ENCODE measurements at places on chromosomes 6 and 20.

DNA sequence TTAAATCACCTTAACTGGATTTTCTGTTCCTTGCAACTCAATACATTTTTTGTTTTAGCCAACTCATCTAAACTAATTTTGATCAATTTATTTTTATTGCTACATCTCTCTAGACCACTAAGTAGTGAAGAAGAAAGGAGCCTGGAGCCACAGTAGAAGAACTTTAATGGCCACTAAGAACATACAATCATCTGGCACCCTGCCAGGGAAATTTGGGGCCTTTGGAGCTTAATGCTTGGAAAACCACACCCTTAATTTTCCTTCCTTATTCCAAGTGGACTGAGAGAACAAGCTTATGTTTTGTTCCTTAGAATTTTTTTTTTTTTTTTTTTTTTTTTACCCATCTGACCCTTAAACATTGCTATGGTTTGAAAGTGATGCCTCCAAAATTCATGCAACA is 12.0 kb upstream of the GMDS start:
- no peak for ATAC-seq

GRCh38 chr6:20997143-20997769 is 463.0 kb downstream of the CDKAL1 start:
- ATAC-seq = no peak

DNA sequence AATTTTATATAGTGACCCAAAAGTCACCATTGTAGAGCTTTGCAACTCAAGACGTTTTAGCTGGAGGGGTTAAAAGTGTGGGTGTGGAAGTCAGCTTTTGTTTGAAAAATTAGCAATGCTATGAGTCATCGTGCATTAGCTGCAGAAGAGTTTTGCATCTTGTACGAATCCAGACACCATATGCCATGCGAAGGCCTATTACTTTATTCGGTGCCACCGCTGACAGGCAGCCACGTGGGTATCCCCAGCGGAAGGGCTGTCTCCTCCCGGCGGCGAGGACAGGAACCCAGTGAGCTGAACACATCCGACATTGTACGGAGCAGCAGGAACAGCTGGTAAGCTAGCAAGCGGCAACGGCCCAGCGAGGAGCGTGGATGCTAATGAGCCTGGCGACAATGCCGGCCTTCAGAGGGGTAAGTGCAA is 84.4 kb downstream of the INSM1 start:
- peak; percentile 93 for ATAC-seq

- ATAC-seq = no peak
These were observed 185.8 kb upstream of the TENT5A start for GRCh38 chr6:81938014-81938856.

DNA sequence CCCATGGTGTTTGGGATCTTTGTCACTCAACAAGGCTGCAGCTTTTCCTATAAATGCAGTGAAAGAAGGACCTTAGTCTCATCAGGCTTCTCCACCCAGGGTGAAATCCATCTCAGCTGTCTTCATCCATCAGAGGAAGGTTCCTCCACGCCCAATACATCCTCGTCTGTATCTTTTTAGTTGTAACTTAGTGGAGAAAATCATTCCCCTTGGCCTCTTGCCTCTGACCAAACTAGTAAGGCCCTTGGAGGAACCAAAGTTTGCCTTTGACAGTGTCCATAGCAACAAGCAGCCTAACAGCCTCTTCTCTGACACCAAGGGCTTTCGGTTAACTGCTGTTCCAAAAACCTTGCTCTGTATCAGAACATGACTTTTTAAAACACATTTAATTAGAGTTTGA is 230.3 kb upstream of the ECI2 start:
- ATAC-seq = no peak

- no peak for ATAC-seq
These were observed 7.8 kb downstream of the QRSL1 start for GRCh38 chr6:106637051-106637716.

- no peak for ATAC-seq
These were observed 8.8 kb upstream of the NHSL1 start for GRCh38 chr6:138507977-138508675.

DNA sequence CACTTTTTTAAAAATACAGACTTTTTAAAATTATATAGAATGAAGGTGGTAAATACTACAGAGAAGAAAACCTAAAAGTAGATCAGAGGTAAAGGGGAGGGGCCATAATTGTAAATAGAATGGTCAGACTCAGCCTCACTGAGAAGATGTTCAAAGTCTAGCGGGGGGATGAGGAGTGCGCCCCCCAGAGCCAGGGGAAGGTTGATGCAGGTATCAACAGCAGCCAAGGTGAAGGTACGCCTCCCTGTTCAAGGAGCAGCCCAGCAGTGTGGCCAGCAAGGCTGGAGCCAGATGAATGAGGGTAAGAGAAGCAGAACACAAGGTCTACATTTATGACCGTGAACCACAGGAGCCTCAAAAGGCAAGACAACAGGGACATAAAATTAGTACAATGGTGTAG is 204.1 kb downstream of the PTPRT start:
- no peak for ATAC-seq

GRCh38 chr20:2137552-2138201 is 36.0 kb downstream of the STK35 start:
- ATAC-seq = no peak

DNA sequence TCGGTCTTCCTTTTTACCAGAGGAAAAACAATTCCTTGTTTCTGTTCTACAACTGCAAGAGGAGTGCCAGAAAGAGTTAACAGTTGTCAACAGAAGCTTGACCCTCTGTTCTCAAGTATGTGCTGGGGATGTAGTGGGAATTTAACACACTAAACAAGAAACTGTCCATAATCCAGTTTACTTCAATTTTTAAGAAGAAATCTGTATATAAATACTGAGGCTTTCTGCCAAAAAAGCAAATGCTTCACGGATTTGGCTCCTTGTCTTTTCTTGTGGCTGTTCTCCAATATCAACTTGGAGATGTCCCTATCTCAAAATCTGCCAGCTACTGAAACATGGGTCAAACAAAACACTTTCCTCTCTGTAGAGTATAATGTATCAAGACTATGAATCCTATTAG is 26.8 kb downstream of the REV3L start:
- ATAC-seq = no peak

DNA sequence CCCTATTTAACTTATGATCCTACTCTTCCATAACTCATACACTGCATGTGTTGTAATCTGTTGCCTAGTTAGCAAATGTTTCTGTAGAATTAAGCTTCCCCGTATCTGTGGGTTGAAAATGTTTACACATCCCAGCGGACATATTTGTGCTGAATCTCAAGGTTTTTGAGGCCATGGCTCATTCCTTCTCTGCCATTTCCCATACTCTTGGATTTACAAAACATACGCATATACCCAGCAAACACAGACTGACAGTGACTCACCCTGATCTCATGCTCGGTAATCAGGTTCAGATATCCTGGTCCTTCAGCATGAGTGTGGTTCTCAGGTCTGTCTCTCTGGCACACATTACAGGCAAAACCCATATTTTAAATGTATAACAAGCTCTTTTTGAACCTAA is 58.7 kb downstream of the AGPAT4 start:
- no peak for ATAC-seq

DNA sequence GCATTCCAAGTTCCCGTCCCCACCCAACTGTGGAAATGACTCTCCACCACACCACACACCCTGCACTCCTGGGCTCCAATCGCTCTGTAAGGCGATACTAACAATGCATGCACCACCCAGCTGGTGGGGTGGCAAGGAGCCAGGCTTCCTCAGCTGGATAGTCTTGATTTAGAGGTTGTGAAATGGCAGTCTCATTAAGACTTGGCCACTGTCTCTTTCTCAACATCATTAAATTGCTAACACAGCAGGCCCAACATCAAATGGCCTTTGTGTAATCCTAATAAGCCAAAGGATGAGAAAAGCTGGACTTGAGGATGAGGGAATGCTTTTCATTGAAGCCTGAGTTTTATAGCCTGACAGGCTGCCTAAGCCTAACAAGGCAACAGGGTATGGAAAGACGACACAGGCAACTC is 223.7 kb downstream of the GMDS start:
- ATAC-seq = no peak

- ATAC-seq = no peak
These were observed 160.2 kb downstream of the BTBD3 start for GRCh38 chr20:12077875-12078274.

DNA sequence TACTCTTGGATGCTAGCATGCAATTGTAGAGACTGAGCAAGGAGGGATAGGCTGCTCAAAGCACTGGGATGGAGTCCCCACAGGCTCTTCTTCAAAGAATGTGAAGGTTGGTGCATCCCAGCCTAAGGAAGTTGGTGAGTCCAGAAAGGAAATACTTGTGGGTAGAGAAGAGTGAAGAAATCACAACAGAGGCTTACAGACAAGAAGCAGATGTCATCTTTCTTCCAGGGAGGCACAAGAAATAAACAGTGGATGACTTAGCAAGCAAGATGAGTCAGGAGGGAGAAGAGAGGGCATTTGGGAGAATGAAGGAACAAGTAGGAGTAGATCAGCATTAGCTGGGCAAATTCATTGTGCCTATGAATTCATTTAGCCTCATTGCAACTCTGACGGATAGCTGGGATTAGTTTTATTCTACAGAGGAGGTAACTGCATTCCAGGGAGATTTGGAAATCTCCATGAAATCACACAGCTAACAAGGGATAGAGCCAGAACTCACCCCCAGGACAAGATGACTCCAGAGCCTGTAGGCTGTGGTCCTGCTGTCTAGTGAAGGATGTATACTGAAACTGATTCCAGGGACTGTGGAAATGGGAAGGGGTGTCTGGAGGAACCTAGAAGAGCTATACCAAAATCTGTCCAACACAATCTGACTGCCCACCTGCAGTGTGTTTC is 125.8 kb upstream of the SPTLC3 start:
- ATAC-seq = no peak

GRCh38 chr6:166613027-166613426 is 14.0 kb downstream of the RPS6KA2 start:
- no peak for ATAC-seq

- peak; percentile 27 for ATAC-seq
These were observed 994 bp downstream of the FOXC1 start for GRCh38 chr6:1610497-1611321.

DNA sequence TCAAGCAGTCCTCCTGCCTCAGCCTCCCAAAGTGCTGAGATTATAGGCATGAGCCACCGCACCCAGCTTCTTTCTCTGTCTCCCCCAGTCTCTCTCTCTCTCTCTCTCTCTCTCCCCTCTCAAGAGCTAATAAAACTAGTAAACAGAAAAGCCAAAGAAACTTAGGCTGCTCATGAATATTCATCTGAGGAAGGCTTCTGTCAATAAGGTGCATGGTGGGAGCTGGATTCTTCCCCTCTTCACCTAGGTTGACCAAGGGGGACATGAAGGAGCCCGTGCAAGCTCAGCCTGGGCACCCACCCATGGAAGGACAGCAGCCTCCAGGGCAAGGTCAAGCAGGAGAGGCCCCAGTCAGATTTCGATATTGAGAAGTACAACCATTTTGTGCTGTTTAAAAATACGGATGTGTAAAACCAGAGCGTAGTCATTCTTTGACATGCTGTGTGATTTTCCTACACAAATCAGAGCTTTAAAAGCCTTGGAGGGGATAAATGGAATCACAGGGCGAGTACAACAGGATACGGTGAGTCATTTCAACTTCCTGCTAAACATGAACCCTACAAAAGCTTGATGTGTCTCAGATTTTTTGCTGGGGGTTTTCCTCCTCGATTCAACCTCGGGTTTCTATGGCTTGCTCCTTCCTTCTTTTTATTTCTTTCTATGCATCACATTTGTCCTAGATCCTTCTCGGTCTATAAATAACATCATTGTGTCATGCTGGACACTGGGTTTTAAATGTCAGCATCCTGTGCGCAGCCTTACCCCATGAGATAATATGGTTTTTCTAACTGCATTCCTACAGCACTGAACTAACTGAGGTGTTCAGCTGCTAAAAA is 368.9 kb upstream of the JARID2 start:
- ATAC-seq = peak; percentile 46

- no peak for ATAC-seq
These were observed 25.0 kb upstream of the SLC9A8 start for GRCh38 chr20:49787371-49788357.

- no peak for ATAC-seq
These were observed 63.4 kb upstream of the PMEPA1 start for GRCh38 chr20:57773059-57773815.

DNA sequence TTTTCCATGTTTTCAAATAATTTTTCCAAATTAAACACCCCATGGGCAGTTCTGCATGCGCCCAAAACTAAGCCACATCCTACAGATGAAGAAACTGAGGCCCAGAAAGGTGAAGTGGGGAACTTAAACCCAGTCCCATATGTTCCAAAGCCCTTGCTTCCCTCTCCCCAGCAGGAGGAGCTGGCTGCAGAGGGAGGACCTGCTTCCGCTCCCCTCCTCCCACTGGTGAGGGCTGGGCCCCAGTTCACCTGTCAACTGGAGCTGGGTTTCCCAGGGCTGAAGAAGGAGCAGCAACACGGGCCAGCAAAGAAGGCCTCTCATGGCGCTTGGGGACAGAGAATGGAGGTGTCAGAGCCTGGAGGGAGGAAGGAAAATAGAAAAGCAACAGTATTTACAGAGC is 1.4 kb upstream of the RBPJL start:
- no peak for ATAC-seq

GRCh38 chr6:135951169-135951568 is 99.7 kb downstream of the PDE7B start:
- ATAC-seq = no peak

DNA sequence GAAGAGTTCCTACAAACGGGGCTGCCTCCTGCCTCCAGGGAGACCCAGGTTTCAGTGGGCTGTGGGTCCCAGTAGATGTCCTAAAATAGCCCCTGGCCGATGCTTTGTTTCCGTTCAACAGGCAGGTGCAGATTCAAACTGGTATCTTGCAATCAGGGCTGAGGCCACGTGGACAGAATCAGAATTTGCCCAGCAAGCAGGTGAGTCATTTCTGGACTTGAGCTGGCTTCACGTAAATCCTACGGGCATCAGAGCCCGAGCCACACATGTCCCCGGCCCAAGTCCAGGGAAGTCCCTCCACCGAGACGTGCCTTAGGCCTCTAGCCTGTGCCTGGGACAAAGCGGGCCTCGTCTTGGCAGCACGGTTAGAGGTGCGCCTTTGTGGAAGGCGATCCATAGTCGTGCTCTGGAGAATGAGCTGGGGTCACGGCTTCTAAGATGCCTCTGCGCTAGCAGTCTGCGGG is 101.6 kb upstream of the FRMD1 start:
- ATAC-seq = no peak

GRCh38 chr6:25027221-25027916 is 91.6 kb upstream of the RIPOR2 start:
- ATAC-seq = peak; percentile 82

DNA sequence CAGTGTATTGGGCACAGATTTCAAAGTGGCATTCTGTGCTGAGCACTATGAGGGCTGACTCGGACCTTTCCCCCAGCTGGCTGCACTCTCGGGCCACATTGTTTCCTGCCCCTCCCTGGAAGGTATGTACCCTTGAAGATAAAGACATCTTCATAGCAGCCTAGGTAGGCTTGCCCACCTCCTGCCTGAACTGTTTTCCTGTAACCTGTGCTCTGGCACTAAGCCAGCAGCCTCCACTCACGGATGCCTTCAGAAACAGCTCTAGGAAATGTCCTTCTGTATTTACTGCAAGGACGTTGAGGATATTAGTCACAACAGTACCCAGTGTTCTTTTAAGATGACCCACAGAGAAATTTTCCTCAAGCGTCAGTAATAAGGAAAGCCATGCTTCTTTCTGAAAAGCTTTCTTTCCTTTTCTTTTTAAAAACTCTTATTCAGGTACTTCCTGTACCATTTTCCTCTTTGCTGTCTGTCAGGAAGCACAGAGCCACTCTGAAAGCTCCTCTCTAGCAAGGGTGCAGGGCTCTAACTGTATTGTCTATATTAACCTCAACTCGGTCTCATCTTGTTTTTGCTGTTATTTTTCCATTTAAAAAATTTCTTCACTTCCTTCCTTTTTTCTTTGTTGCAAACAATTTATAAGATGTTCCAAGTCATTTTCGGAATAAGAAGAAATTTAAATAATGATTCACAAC is 43.5 kb downstream of the TTI1 start:
- ATAC-seq = no peak

- no peak for ATAC-seq
These were observed 10.1 kb downstream of the PIM1 start for GRCh38 chr6:37180075-37180474.

Data from activated CD4-positive, CD25-positive, alpha-beta regulatory T cell treated with anti-CD3 and anti-CD28 coated beads, Interleukin-2, amount 50 U/mL, for 24 hours (primary cell).